Right ventricle myocardium superior (tissue), 1 donor: ENCODE measurements at places on chromosomes 12 and 14. TPM values are rescaled to one million over a fixed set of nuclear protein-coding genes. Genes with fewer than 3 reads are reported as not detected.

HOXC9 gene
- not detected for total RNA-seq

DNA sequence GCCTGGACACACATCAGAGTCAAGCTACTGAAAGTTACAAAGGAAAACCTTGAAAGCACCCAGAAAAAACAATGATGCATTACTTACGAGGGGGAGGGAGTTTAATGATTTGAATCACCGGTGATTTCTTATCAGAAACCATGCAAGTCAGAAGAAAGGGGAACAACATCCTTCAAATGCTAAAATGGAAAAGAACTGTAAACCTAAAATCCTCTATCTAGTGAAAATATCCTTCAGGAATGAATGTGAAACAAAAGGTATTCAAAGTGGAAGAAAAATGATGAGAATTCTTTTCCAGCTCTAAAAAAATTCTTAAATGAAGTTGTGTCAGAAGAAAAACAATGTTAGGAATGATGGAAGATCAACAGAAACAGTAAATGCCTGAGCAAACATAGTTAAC, 16.8 kb downstream of the SCAF11 start:
- no peak for DNase-seq

DNA sequence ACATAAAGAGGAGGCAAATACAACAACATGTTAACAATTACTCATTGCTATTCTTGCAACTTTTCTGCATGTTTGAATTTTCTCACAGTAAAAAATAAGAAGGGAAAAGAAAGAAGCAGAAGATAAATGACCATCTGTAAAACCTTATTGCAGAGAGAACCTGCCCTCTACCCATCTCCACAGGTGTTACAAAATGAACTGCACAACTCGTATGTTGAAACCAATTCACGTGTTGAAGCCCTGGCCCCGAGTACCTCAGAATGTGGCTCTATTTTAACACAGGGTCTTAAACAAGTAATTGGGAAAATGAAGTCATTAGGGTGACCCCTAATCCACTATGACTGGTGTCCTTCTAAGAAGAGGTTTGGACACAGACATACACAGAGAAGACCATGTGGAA, 39.5 kb downstream of the FOXN3 start:
- no peak for DNase-seq

PARP11 gene
- total RNA-seq = 4.9 TPM

GRCh38 chr12:5510251-5510805, 78.4 kb downstream of the NTF3 start:
- DNase-seq = no peak

DNA sequence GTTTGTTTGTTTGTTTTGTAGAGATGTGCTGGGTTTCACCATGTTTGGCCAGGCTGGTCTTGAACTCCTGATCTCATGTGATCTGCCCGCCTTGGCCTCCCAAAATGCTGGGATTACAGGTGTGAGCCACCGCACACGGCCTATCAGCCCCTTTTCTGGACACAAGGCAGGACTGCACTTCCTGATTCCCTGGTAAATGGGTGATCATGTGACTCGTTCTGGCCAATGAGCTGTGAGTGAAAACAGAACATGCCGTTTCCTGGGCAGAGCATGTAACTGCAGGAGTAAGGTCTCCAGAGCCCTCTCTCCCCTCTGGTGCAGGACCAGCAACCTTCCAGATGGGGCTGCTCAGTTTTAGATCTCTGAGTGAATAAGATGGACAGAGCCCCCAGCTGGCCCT, 92.7 kb downstream of the ITPK1 start:
- peak; percentile 27 for DNase-seq

GRCh38 chr14:105210266-105211025, 29.3 kb upstream of the NUDT14 start:
- DNase-seq = no peak

DNA sequence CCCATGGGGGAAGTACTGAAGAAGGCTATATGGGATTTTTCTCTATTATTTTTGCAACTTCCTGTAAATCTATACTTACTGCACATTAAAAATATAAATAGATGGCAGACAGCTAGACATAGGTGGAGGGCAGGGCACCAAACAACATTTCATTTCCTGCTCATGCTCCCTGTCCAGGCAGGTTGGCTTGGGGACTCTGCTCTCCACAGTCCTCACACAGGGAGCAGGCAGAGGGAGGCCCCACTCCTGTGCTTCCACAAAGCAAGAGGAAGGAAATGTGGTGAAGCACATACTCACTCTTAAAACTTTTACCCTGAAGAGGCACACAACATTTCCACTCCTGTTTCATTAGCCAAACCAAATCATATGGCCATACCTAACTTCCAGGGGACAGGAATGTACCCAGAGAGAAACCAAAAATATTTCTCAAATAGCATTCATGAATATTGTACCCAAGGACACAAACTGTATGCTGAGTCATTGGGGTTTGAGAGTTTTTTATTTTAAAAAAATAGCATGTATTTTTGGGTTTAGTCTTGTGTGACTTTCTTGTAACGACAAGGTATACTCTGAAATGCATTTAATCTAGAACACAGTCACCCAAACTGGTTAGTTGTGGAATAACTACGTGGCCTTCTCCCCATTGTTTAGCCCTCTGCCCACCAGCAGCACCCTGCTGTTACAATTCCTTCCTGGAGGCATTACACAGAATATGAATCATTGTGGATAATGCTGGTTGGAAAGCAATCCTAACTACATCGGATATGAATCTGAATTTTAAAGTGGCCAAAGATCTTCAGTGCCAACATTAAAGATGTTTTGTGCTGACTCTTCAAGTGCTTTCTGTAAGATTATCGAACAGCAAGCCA, 40.9 kb downstream of the RTN1 start:
- no peak for DNase-seq

ANKRD33 gene
- total RNA-seq = not detected

DNA sequence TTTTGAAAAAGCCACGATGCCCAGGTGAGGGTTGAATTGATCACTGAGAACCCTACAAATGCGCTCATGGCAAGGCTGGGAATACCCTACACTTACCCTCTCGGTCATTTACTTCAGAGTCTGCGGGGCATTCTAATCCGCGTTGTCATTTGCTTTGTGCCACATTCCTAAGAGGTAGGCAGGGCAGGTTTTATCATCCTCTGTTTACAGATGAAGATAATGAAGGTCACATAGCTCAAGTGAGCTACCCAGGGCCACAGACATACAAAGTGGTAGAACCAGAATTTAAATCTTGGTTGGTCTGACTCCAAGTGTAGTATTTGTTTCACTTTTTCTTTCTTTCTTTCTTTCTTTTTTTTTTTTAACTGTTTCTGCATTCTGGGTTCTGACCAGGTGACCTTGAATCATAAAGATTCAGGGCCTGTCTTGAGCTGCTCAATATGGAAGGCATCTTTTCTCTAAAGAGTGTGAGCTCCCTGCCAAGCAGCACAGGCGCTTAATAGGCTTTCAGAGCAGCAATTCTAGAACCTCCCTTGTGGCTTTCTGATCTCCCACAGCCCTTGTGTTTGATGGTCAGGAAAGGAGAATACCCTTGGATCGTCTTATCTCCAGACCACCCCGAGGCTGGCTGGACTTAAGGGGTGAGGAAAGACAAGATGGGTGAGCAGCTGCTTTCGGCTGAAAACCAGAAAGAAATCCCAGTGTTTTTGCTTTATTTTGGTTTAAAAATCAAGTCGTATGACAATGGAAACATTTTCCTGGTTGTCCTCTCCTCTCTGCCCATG, 662 bp upstream of the BATF start:
- no peak for DNase-seq

DNAJC22 gene
- total RNA-seq = 0.16 TPM

KLRD1 gene
- 1.6 TPM for total RNA-seq

ANO4 gene
- not detected for total RNA-seq

DNA sequence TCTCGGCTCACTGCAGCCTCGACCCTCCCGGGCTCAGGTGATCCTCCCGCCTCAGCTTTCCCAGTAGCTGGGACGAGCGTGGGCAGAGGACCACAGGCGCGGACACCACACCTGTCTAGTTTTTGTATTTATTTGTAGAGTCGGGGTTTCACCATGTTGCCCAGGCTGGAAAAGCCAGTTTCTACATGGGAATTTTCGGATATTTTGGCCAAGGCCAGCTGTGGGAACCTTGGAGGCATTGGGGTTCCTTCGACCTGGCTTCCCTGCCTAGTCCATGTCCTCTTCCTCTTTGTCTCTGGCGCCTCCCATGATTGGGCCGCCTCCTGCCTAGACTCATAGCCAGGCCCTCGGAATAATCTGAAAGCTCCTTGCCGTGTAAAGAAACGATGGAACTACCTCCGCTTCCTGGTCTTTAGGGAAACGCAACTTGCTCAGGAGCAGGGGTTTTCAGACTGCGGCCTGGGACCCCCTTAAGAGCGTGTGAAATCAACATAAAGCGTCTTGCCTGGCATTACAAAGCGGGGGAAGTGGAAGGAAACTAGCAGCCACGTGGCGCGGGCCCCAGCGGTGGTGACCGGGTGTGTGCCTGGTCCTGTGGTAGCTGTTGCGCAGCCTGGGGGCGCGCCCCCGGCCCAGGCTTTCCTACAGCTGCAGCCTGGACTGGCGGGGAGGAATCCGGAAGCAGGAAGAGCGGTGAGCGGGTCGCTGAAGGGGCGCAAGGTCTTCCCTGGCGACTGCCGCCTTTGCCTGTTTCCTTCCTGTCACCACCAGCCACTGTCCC, 1.4 kb upstream of the HSP90AA1 start:
- peak; percentile 81 for DNase-seq

MRPL42 gene
- 39.9 TPM for total RNA-seq

DNA sequence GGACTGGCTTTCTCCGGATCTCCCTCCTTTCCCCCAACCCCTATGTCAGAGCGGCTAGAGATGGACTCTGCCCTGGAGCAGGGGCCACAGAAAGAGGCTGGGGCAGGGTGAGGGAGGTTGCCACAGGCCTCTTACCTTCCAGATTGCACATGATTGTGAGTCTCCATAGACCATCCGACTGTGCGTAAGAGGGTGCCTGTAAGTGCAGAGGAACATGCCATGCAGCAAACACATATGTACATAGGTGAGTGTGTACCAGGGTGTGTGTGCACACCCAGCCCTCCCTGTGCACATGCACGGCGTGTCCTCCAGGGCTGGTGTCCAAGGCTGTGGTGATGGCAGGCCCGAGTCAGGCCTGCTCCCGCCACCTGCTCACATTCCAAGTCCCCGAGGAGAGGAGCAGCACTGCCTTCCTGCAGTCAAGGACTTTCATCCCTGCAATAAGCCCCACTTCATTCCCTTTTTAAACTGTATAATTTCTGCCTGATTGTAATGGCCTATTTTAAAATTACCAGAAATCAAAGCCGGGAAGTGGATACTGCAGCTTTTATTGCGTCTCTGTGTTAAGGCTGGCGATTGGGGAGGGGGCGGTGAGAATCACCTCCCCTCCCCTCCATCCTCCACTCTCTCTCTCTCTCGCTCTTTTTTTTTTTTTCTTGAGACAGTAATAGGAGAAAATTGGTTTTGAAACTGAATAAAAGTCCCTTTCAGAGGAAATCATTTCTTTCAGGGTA, 28.5 kb downstream of the FAM222A start:
- peak; percentile 0 for DNase-seq

- DNase-seq = no peak
Measured at GRCh38 chr14:65356327-65356836, 56.1 kb upstream of the FUT8 start.

DNA sequence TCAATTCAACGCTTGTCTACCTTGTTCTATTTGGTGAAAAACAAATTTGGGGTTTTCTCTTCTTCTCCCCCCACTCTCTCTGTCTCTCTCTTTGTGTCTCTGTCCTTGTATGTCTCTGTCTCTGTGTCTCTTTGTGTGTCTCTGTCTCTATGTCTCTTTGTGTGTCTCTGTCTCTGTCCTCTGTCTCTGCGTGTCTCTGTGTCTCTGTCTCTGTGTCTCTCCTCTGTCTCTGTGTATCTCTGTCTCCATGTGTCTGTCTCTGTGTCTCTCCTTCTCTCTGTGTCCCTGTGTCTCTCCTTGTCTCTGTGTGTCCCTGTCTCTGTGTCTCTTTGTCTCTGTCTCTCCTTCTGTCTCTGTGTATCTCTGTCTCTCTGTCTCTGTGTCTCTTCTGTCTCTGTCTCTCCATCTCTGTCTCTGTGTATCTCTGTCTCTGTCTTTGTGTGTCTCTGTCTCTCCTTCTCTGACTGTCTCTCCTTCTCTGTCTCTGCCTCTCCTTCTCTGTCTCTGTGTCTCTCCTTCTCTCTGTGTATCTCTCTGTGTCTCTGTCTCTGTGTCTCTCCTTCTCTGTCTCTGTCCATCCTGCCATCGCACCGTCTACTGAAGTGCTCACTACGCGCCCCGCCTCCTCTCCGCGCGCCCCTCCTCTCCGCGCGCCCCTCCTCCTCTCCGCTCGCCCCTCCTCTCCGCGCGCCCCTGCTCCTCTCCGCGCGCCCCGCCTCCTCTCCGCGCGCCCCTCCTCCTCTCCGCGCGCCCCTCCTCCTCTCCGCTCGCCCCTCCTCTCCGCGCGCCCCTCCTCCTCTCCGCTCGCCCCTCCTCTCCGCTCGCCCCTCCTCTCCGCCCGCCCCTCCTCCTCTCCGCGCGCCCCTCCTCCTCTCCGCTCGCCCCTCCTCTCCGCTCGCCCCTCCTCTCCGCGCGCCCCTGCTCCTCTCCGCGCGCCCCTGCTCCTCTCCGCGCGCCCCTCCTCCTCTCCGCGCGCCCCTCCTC, 12.8 kb downstream of the LRCOL1 start:
- no peak for DNase-seq

- DNase-seq = no peak
Measured at GRCh38 chr14:96246539-96246847, 9.5 kb upstream of the BDKRB1 start.

DNA sequence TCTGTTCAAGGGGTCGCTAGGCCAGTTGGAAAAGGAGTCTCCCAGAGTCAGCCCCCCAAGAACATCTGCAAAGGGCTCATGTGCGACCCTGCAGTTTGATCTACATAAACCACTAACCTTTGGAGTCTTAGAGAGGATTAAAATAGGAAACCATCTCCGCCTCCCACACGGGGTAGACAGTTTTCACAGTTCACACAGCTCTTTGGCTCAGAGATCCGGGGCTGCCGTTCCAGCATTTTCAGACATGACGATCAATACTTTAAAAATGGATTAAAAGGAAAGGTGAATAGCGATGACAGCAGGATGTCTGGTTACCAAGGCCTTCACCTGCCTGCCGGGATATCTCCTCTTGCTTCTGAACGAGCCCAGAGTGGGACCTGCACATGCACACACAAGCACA, 59.8 kb upstream of the BCL11B start:
- DNase-seq = no peak

RPL10L gene
- total RNA-seq = not detected

- peak; percentile 49 for DNase-seq
Measured at GRCh38 chr12:6767353-6768319, 1.5 kb downstream of the PTMS start.

DNA sequence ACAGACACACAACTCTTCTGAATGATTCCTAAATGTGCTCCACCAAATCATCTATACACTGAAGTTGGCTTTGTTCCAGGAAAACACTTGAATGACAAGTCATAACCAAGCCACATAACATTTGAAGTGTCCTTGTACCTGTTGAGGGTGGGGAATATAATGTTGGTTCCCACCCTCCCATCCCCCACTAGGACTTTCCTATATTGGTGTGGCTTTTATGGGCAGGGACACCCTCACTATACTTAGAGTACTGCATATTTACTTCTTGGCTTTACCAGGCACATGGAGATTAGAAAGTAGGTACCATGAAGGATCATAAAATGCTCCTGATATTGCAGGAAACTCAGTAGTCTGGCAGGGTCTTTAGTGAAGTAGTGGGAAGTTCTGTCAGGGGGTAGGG, 9.7 kb upstream of the BHLHE41 start:
- DNase-seq = no peak

- DNase-seq = no peak
Measured at GRCh38 chr12:78018939-78019338, 188.2 kb downstream of the NAV3 start.

DDIT3 gene
- total RNA-seq = 16.4 TPM

- DNase-seq = no peak
Measured at GRCh38 chr12:115542656-115543055, 734.8 kb downstream of the MED13L start.

LRRC10 gene
- 40.5 TPM for total RNA-seq

GRCh38 chr12:119840582-119840981, 36.5 kb downstream of the CIT start:
- no peak for DNase-seq

CLEC1A gene
- total RNA-seq = 2.5 TPM
